Endothelial cell of umbilical vein (primary cell): ENCODE measurements at places on chromosomes 12 and 14.

DNA sequence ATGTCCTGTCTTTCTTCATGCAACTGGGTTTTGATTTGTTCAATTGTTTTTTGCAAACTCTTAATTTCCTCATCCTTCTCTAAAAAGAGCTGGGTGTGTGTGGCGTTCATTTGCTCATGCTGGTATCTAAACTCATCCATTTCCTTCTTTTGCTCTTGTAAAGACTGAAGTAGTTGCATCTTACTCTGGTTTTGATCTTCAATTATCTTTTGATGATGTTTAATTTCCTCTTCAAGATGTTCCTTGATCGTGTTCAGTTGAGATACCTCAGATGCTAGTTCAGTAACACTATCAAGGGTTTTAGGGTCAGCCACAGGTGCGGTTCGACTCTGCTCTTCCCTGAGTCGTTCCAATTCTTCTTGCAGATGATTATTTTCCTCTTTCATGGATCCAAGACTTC, 34.8 kb downstream of the TRIP11 start:
- DNase-seq: no peak

- no peak for DNase-seq
Observed at GRCh38 chr12:89959179-89959578, 250.5 kb upstream of the ATP2B1 start.

DNA sequence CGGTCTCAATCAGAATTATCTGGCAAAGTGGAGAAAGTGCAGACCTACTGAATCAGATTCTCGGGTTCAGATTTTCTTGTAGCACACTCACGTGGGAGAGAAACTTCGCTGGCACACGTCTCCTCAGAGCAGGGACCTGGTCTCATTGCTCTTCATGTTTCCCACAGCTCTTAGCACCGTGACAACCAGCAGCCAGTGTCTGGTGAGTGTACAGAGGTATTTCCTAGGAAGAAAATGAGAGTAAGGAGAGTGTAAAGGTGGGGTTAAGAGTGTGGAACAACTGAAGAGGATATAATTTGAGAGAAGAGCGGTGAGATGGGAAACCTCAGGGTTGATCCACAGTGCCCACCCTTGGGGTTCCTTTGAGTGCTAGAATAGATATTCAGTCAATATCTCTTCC, 89.2 kb downstream of the ARF6 start:
- DNase-seq: no peak

- no peak for DNase-seq
Observed at GRCh38 chr12:72082986-72083820, 144.6 kb downstream of the TPH2 start.

DNA sequence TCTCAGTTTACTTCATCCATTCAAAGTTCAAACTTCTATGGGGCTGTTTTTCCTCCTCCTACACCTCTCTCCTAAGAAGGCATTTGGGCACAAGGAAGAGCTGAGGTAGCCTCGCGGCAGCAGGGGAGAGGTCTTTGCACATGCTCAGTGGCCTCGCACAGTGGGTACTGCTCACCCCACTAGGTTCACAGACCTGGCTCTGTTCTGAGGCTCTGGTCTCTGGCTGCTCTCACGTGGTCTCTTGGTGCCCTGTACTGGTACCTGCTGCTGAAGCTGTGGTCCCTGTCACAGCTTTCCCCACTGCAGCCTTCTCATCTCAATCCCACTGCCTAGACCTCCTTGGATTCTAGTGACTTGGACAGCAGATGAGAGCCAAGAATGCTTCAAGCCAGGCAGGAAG, 134.7 kb upstream of the CRY1 start:
- no peak for DNase-seq

- peak; percentile 87 for DNase-seq
Observed at GRCh38 chr12:102197789-102198188, at the start of gene PMCH. TSS of gene PMCH (minus strand) at chr12:102197833. CDS start at chr12:102197770, 63 bp downstream.

DNA sequence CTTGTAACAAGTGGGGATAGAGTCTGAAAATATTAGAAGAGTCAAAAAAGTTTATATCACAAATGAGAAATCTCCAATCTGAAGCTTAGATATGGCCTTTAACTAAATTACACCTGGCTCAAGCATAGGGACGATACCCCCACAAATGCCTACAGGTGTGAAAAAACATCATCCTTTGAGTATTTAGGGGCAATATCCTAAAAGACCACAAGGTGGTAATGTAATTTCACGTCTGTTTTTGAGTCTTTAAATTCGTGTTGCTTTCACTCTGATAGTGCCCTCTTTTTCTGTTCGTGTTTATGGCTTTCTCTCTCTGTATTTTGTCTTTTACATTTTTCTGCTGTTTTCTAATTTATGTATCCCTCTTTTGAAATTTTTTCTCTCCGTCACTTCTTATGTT, 84.3 kb downstream of the ETNK1 start:
- peak; percentile 12 for DNase-seq

DNA sequence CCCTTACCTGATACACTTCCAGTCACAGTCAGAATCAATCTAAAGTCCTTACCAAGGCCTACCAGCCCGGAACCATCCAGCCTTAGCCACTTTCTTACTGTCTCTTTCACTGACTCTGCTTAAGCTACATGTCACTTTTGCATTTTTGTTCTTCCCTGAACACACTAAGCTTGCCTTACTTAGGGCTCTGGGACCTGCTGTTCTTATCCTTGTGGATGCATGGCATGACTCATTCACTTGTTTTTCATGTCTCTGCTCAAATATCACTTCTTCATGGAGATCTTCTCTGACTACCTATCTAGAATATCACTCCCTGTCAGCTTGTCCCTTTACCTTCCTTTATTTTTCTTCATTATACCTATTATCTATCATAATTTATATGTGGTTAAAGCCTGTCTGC, 65.6 kb upstream of the ZDHHC17 start:
- no peak for DNase-seq

- DNase-seq: no peak
Observed at GRCh38 chr12:1883513-1883912, 34.9 kb downstream of the CACNA2D4 start.

DNA sequence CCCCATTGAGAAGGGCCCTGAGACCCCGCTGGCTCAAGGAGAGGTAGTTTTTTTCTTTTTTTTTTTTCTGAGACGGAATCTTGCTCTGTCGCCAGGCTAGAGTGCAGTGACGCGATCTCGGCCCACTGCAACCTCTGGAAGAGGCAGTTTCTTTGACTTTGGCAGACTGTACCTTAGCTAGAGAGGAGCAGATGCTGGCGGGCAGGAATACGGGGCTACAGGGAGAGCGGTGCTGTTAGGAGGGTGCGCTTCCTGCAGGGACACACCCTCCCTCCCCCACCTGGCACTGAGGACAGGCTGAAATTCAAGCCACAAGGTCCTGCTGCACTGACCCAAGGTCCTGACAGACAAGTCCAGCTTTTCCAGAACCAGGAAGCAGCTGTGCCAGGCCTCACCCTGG, 32.2 kb upstream of the NUDT14 start:
- no peak for DNase-seq

- DNase-seq: peak; percentile 79
Observed at GRCh38 chr14:63475761-63476160, 67.4 kb downstream of the PPP2R5E start.

DNA sequence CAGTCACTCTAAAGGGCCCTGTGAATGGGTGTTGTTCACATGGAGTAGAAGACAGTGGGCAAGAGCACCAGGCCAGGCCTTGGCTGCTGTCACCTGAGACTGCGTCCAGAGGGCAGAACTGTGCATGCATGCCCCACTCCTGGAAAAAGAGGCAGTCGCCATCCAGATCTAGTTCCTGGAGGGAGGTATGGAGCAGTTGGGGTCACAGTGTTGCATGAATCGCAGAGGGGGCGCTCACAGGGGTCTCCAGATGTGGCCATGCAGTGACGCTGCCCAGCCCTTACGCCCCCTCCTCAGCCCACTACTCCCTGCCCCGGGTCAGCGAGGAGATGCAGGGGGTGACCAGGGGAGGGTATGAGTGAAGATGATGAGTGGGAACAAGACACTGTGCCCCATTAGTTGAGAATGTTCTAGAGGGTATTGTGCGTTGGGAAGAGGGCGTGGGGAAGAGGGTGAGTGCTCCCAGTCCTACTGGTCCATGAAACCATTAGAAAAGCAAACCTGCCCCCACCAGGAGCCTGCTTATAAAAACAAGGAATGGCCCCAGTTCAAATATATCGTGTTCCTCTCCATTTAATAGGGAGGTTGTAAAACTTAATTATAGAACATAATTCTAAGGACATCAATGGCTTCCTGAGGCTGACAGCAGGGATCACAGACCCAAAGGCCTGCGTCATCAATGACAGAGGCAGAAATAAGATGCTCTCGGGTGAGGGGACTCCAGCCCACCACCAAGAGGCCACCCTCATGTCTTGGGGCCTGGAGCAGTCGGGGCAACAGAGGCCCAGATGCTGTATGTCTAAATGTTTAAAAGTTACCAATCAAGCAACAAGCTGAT, 32.2 kb upstream of the BCL7A start:
- DNase-seq: no peak

DNA sequence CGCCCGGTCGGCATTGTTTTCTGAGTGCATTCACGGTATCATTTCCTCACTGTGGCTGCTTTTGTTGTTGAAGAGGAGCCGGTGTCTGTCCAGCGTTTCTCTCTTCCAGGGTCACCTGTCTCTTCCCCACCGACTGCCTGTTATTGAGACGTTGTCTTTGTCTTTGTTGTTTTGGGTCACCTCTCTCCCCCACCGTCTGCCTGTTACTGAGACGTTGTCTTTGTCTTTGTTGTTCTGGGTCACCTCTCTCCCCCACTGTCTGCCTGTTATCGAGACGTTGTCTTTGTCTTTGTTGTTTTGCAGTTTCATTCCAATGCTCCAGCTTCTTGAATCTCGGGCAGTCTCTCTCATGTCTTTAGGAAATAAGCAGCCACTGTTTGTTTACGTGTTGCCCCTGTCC, 69.9 kb downstream of the DDX51 start:
- DNase-seq: peak; percentile 19

DNA sequence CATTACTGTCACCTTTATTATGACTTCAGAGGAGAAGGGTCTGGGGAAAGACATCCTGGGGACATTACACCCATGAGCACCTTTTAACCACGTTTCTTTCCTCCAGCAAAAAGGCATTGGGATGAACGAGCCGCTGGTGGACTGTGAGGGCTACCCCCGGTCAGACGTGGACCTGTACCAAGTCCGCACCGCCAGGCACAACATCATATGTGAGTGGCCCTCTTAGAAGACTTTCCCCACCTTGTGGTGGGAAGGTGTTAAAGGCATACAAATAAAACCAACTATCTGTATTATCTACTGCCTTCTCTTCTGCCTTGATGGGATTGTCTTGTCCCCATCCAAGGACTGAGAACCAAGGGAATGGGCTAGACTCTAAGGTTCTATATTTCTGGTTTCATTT, 6.0 kb downstream of the PSMD9 start:
- peak; percentile 30 for DNase-seq

DNA sequence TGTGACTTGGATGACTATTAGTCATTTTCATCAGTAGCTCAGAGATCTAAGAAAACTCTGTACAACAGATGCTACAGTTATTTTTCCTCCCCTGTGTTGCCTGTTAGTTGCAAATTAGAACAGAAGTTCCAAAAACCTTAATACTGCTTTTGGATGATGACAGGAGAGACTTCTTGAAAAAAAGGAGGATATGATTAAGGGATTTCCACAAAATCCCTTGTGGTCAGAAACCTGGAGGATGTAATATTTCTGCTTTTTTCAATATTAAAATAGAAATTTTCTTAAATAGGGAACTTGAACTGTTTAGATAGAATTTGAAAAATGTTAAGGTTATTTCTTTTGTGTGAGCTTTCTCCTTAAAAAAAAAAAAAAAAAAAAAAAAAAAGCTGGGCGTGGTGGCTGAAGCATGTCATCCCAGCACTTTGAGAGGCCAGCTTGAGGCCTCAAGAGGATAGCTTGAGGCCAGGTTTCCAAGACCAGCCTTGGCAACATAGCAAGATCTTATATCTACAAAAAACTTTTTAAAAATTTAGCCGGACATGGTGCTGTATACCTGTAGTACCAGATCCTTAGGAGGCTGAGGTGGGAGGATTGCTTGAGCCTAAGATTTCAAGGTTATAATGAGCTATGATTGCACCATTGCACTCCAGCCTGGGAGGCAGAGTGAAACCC, 14.1 kb downstream of the CMAS start:
- no peak for DNase-seq

- DNase-seq: no peak
Observed at GRCh38 chr12:56129942-56130495, 2.0 kb downstream of the ESYT1 start.

GRCh38 chr14:103318750-103319419, 15.2 kb upstream of the EIF5 start:
- DNase-seq: no peak

- no peak for DNase-seq
Observed at GRCh38 chr12:115758877-115759620, 518.4 kb downstream of the MED13L start.

DNA sequence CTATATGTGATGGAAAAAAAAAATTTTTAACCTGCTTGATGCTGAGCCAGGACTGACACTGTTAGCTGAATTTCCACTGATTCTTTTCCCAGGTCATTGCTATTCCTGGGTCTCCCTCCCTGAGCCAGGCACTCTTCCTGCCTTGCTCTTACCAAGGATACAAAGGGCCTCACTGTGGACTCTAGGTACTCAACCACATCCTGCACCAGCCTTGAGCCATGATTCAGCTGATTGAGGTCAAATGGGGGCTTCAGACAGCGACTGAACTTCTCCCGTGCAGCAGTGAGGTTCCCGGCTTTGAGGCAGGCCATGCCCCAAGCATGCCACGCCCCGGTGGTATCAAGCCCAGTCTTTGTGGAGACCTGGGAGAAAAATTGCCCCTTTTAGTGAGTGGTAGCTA, 54.3 kb downstream of the ZFYVE26 start:
- DNase-seq: no peak

GRCh38 chr12:122304924-122305323, 38.6 kb upstream of the VPS33A start:
- DNase-seq: no peak

- DNase-seq: peak; percentile 54
Observed at GRCh38 chr14:78933948-78934524, 763.9 kb downstream of the NRXN3 start.

- no peak for DNase-seq
Observed at GRCh38 chr14:71193663-71194062, 286.4 kb downstream of the PCNX1 start.

DNA sequence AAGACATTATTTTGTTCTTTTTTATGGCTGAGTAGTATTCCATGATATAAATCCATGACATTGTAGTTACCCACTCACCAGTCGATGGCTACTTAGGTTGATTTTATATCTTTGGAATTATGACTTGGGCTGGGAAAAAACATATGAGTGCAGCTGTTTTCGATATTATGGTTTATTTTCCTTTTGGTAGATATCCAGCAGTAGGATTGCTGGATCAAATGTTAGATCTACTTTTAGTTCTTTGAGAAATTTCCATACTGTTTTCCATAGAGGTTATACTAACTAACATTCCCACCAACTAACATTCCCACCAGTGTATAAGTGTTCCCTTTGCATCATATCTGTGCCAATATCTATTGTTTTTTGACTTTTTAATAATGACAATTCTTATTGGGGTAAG, 29.9 kb upstream of the PTPRR start:
- no peak for DNase-seq

- peak; percentile 83 for DNase-seq
Observed at GRCh38 chr12:8989413-8989812, at the start of gene KLRG1. TSS of gene KLRG1 (plus strand) at chr12:8989546. CDS start at chr12:8989636, 90 bp downstream.

- DNase-seq: no peak
Observed at GRCh38 chr12:52155048-52155868, 36.6 kb downstream of the KRT80 start.

GRCh38 chr12:89542912-89543592, 17.2 kb upstream of the POC1B start:
- DNase-seq: peak; percentile 79
